Tibial nerve (tissue), 4 donors: ENCODE measurements at places on chromosomes 13 and 19. TPM values are rescaled to one million over a fixed set of nuclear protein-coding genes. Genes with fewer than 3 reads are reported as not detected.

The ZNF730 gene
- not detected for total RNA-seq

GRCh38 chr13:20118268-20119140 lies 42.3 kb downstream of the GJA3 start:
- peak overlapping the region; percentile 77 for H3K4me3 ChIP-seq
- H3K27me3 ChIP-seq, result no peaks in the 10 kb centered on the region
- no peak for DNase-seq
- H3K4me1 ChIP-seq, result no peaks in the 10 kb centered on the region
- H3K36me3 ChIP-seq, result no peaks in the 10 kb centered on the region

GRCh38 chr13:111850458-111850857 lies 216.5 kb upstream of the SOX1 start:
- no peak for DNase-seq
- peaks cover 21% of the 10 kb centered on the region for H3K27me3 ChIP-seq
- H3K27ac ChIP-seq, result no peak overlapping the region
- no peaks in the 10 kb centered on the region for H3K4me1 ChIP-seq
- no peak overlapping the region for H3K4me3 ChIP-seq

The SWSAP1 gene
- total RNA-seq, result 2.3 TPM

The BRSK1 gene
- total RNA-seq, result 6.9 TPM

DNA sequence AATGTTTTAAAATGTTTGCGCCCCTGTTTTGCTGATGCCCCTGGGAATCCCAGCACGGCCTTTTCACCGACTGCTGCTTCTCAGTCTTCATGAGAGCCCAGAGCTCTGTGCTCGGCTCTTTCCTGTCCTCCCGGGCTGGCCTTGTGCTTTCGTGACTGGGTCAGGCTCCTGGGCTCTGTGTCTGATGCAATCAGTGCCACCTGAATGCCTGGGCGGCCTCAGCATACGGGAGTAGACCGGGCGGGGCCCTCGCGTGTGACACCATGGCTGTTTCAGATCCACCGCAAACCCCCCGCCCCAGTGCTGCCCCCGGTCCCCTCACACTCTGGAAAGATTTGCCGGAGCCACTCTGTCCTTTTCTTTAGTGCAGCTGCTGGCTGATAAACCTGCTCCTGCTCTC lies 21.4 kb downstream of the PABPC3 start:
- H3K36me3 ChIP-seq, result no peaks in the 10 kb centered on the region
- no peak for DNase-seq
- H3K4me3 ChIP-seq, result no peak overlapping the region
- no peak overlapping the region for H3K27ac ChIP-seq

GRCh38 chr13:23086968-23087623 lies 93.7 kb upstream of the SGCG start:
- no peaks in the 10 kb centered on the region for H3K36me3 ChIP-seq
- H3K4me1 ChIP-seq, result no peaks in the 10 kb centered on the region
- no peaks in the 10 kb centered on the region for H3K27me3 ChIP-seq
- H3K4me3 ChIP-seq, result no peak overlapping the region

GRCh38 chr13:65378943-65379519 lies 1851.1 kb downstream of the PCDH9 start:
- H3K4me3 ChIP-seq, result no peak overlapping the region
- DNase-seq, result no peak
- no peak overlapping the region for H3K27ac ChIP-seq
- no peaks in the 10 kb centered on the region for H3K27me3 ChIP-seq
- no peaks in the 10 kb centered on the region for H3K4me1 ChIP-seq

The ATP4B gene
- total RNA-seq, result not detected

DNA sequence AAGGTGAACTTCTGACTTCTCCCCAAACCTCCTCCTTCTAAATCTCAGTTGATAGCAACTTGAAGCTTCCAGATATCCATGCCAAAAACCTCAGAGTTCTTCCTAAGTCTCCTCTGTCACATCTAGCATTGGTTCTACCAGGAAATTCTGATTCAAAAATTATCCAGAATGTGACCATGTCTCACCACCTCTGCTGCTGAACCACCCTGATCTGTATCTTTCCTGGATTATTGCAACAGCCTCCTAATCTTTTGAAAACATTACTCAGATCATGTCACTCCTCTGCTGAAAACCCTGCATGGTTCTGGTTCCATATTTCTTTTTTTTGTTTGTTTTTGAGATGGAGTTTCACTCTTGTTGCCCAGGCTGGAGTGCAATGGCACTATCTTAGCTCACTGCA lies 78.7 kb upstream of the TNFSF11 start:
- H3K27ac ChIP-seq, result no peak overlapping the region
- no peaks in the 10 kb centered on the region for H3K27me3 ChIP-seq
- no peaks in the 10 kb centered on the region for H3K36me3 ChIP-seq
- no peak overlapping the region for H3K4me3 ChIP-seq

GRCh38 chr13:106393776-106394175 lies 141.7 kb downstream of the EFNB2 start:
- DNase-seq, result no peak
- H3K27ac ChIP-seq, result no peak overlapping the region
- no peaks in the 10 kb centered on the region for H3K4me1 ChIP-seq
- H3K27me3 ChIP-seq, result no peaks in the 10 kb centered on the region
- H3K4me3 ChIP-seq, result no peak overlapping the region
- no peaks in the 10 kb centered on the region for H3K36me3 ChIP-seq

- no peak for DNase-seq
- H3K27ac ChIP-seq, result no peak overlapping the region
- H3K36me3 ChIP-seq, result no peaks in the 10 kb centered on the region
- H3K4me1 ChIP-seq, result no peaks in the 10 kb centered on the region
- no peak overlapping the region for H3K4me3 ChIP-seq
Measured at GRCh38 chr13:19267746-19268145, 86.1 kb upstream of the TUBA3C start.

- H3K4me3 ChIP-seq, result no peak overlapping the region
- H3K27me3 ChIP-seq, result no peaks in the 10 kb centered on the region
- H3K36me3 ChIP-seq, result peaks cover 5% of the 10 kb centered on the region
- H3K4me1 ChIP-seq, result no peaks in the 10 kb centered on the region
Measured at GRCh38 chr19:38970664-38971532, 4.6 kb downstream of the FBXO17 start.

GRCh38 chr13:76696370-76696769 lies 189.8 kb downstream of the KCTD12 start:
- DNase-seq, result no peak
- no peaks in the 10 kb centered on the region for H3K4me1 ChIP-seq
- no peak overlapping the region for H3K4me3 ChIP-seq
- H3K27ac ChIP-seq, result no peak overlapping the region

DNA sequence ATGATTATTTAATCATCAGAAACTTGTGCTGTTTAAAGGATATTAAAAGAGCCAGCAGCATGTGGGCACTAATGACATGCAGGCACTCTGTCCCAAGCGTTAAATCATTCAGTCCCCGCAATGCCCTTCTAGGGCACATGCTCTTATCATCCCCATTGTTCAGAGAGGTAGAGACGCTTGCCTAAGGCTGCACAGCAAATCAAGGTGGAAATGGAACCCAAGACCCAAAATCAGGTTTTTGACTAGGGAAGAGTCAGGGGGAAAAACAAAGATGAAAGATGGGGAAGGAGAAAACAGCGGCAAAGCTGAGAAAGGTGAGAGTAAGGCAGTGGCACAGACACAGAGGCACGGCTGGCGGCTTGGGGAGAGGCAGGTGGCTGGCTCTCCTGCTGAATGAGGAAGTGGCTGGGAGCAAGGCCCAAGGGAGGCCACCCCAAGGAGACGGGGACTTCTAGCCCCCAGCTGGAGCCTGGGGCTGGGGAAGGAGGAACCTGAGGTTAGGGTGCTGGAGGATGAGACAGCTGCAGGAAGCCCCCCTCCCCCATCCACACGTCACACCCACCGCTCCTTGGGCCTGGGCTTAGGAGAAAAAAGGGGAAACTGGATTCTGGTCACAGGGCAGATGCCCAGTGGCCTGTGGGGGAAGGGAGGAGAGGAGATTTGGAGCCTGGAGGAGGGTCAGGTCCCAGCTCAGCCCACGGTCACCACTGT lies 1.0 kb upstream of the TYROBP start:
- no peak overlapping the region for H3K27ac ChIP-seq
- H3K4me3 ChIP-seq, result no peak overlapping the region
- peak; percentile 42 for DNase-seq
- no peaks in the 10 kb centered on the region for H3K27me3 ChIP-seq

DNA sequence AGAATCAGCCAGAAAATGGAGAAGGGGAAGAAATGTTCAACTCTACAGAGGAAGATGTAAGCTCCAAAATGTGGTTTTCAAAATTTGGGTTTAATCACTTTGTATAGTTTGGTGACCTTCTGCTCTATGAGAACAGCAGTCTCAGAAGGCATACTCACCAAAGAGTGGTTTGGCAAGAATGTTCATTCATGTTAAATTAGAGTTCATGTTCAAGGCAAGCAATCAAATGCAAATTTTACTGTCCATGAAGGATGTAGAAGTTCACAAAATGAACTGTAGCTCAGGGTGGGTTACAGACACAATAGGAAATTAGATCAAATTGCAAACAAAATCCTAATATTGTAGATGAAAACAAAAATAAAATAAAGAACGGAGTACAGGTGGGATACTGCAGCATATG lies 606.7 kb upstream of the PCDH20 start:
- H3K4me1 ChIP-seq, result no peaks in the 10 kb centered on the region
- no peak for DNase-seq
- no peaks in the 10 kb centered on the region for H3K27me3 ChIP-seq
- H3K4me3 ChIP-seq, result no peak overlapping the region
- no peaks in the 10 kb centered on the region for H3K36me3 ChIP-seq

- H3K27me3 ChIP-seq, result no peaks in the 10 kb centered on the region
- peaks cover 10% of the 10 kb centered on the region for H3K4me1 ChIP-seq
- H3K27ac ChIP-seq, result no peak overlapping the region
Measured at GRCh38 chr13:102875256-102875655, 29.4 kb downstream of the ERCC5 start.

DNA sequence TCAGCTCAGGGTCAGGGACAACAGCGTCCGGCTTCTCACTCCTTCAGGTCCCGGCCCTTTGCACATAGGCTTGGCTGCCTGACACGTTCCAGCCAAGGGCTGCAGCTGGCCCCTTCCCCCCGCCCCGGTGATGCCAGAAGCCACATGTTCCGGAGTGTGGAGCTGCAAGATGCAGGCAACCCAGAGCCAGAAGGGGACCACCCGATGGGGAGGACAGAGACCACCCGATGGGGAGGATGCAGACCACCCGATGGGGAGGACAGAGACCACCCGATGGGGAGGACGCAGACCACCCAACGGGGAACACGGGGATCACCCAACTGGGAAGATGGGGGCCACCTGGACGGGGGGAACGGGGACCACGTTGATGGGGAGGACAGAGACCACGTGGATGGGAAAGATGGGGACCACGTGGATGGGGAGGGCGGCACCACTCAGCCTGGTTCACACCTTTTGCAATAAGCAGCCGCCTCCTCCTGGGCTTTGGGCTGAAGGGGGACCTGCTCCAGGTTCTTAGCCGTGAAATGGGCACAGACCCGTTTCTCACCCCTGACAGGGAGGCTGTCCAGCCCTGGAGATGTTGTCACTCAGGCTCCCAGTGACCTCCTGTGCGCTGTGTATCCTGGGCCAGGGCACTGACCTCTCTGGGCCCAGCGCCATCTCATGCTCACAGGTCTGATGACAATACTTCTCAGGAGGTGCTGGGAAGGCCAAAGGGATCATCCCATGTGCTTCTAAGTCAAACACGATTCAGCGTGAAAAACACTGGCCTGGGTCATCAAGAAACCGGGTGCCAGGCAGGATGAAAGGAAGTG lies 34.5 kb downstream of the C13orf46 start:
- H3K4me3 ChIP-seq, result no peak overlapping the region
- no peak for DNase-seq
- no peaks in the 10 kb centered on the region for H3K36me3 ChIP-seq
- peaks cover 35% of the 10 kb centered on the region for H3K27me3 ChIP-seq
- no peak overlapping the region for H3K27ac ChIP-seq

DNA sequence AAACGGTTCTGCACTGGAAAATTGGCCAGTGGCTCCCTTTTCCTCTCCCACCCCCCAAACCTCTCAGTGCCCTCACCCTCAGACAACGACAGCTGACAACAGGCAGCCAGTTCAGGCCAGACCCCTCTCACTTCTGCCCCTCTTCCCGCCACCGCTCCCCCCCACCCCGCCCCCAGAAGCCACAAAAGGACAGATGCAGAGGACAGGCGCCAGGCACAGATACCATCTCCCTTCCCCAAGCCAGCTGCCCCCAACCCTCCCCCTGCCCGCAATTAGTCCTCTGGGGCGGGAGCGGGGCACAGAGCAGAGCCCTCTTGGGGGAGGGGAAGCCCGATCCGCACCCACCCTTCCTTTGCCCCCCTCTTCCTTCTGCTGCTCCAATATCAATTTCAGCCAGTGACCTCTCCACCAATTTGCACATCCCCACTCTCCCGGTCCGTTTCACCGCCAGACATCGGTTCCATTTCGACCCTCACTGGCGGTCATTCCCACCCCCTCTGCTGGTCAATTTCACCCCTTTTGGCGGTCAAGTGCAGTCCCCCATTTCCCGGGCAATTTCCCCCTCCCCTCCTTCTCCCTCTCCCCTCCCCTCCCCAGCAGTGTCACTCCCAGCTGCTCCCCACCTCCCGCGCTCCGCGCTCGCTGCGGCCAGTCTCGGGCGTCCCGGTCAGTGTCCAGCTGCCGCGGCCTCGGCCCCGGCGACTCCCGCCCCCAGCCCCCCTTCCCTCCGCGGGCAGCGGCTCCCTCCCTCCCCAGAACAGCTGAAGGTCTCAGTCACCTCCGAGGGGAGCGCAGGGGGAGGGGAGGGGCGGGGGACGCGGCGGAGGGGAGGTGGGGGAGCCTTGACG lies at the start of gene SHD:
Gene SHD, plus strand, starts transcription at position 848 of the 848 bp plus-strand sequence. CDS start 798 bp downstream, outside the sequence.
- H3K27me3 ChIP-seq, result no peaks in the 10 kb centered on the region
- no peaks in the 10 kb centered on the region for H3K4me1 ChIP-seq
- no peak for DNase-seq
- no peak within 1 kb of the TSS for H3K27ac ChIP-seq
- H3K36me3 ChIP-seq, result no peaks in the 10 kb centered on the region

The SLC1A6 gene
- total RNA-seq, result not detected
